ENCODE measurements at places on chromosomes 16 and 17. TPM values are rescaled to one million over a fixed set of nuclear protein-coding genes. Genes with fewer than 3 reads are reported as not detected.

The ACSM2A gene
- total RNA-seq = not detected

The BIRC5 gene
- total RNA-seq = 140 TPM

The RUNDC3A gene
- 0.61 TPM for total RNA-seq

The SEPTIN12 gene
- total RNA-seq = not detected

The TP53TG3C gene
- not detected for total RNA-seq

The MILR1 gene
- total RNA-seq = 3.8 TPM

The OR1G1 gene
- total RNA-seq = not detected

The CES3 gene
- 10.8 TPM for total RNA-seq

The TNFRSF13B gene
- total RNA-seq = not detected

GRCh38 chr17:83079352-83079747, at the start of gene METRNL:
Gene METRNL (plus strand): TSS chr17:83079609. CDS start chr17:83079816, 207 bp downstream.
- no peaks in the 10 kb centered on the region for H3K27me3 ChIP-seq
- H3K36me3 ChIP-seq = peaks cover 2% of the 10 kb centered on the region
- H3K4me3 ChIP-seq = peak within 1 kb of the TSS; percentile 64
- peak within 1 kb of the TSS; percentile 78 for H3K27ac ChIP-seq
- DNase-seq = no peak

GRCh38 chr16:2486645-2487516, 12.0 kb downstream of the TBC1D24 start:
- DNase-seq = no peak

GRCh38 chr16:85731179-85731578, 19.7 kb downstream of the C16orf74 start:
- DNase-seq = no peak
- no peaks in the 10 kb centered on the region for H3K4me1 ChIP-seq
- no peak overlapping the region for H3K27ac ChIP-seq
- no peaks in the 10 kb centered on the region for H3K27me3 ChIP-seq
- H3K36me3 ChIP-seq = peaks cover 6% of the 10 kb centered on the region

DNA sequence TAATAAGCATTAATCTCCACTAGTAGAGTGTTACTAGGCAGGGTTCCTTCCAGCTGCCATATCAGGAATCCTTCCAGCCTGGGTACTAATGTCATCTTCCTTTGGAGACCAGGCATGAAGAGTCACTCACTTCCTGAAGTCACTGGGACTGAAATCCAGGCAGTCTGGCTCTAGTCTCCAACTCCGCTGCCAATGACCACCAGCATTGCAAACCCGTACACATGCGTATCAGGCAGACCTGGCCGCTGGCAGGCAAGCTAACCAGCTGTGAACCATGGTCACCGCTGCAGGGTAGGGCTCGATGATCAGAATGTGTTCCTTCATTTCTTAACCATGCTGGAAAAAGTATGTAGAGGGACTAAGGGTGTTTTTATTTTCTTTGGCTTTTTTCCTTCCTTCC, 255.5 kb downstream of the CDH13 start:
- no peak overlapping the region for H3K4me3 ChIP-seq
- no peaks in the 10 kb centered on the region for H3K36me3 ChIP-seq
- H3K27me3 ChIP-seq = no peaks in the 10 kb centered on the region
- no peak overlapping the region for H3K27ac ChIP-seq
- no peak for DNase-seq

GRCh38 chr17:20273741-20274500, 193.4 kb downstream of the LGALS9B start:
- no peak overlapping the region for H3K27ac ChIP-seq
- no peak overlapping the region for H3K4me3 ChIP-seq
- no peaks in the 10 kb centered on the region for H3K4me1 ChIP-seq
- H3K27me3 ChIP-seq = no peaks in the 10 kb centered on the region
- H3K36me3 ChIP-seq = no peaks in the 10 kb centered on the region

DNA sequence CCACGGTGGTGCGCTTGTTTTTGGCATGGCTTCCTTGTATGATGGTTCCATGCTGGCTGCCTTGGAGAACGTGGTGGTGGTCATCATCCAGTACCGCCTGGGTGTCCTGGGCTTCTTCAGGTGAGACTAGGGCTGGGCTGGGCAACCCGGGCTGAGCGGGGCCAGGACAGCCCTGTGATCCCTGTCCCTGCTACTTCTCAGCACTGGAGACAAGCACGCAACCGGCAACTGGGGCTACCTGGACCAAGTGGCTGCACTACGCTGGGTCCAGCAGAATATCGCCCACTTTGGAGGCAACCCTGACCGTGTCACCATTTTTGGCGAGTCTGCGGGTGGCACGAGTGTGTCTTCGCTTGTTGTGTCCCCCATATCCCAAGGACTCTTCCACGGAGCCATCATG, 4.9 kb downstream of the CES2 start:
- no peak for DNase-seq
- H3K36me3 ChIP-seq = peaks cover 29% of the 10 kb centered on the region
- H3K4me3 ChIP-seq = no peak overlapping the region
- H3K27ac ChIP-seq = no peak overlapping the region
- H3K4me1 ChIP-seq = no peaks in the 10 kb centered on the region

- H3K4me3 ChIP-seq = no peak overlapping the region
- no peak for DNase-seq
- no peaks in the 10 kb centered on the region for H3K4me1 ChIP-seq
- H3K27ac ChIP-seq = no peak overlapping the region
Measured at GRCh38 chr16:13402601-13403000, 501.2 kb downstream of the SHISA9 start.

- H3K4me3 ChIP-seq = no peak overlapping the region
- H3K4me1 ChIP-seq = peaks cover 44% of the 10 kb centered on the region
- H3K27me3 ChIP-seq = no peaks in the 10 kb centered on the region
Measured at GRCh38 chr17:50163843-50164696, 1.7 kb upstream of the SGCA start.

GRCh38 chr16:49312389-49312985, 30.8 kb upstream of the CBLN1 start:
- no peaks in the 10 kb centered on the region for H3K36me3 ChIP-seq
- no peak overlapping the region for H3K27ac ChIP-seq
- H3K27me3 ChIP-seq = peaks cover 35% of the 10 kb centered on the region
- no peak for DNase-seq
- no peaks in the 10 kb centered on the region for H3K4me1 ChIP-seq

DNA sequence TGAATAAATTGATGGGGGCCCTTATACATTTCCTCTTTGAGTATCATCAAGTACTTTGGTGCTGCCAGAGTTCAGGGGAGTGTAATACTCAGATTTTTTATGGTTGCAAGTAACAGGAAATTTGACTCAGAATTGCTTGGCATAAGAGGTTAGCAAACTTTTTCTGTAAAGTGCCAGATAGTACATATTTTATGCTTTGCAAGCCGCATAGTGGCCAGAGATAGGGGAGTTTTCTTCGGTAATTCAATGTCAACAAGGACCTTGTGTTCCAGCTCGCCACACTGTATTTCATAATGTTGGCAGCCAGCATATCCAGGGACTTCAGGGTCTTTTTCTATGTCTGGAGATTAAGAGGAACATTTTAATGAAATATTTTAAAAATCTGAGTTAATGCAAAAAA, 51.0 kb upstream of the MARCHF10 start:
- H3K36me3 ChIP-seq = no peaks in the 10 kb centered on the region
- H3K4me3 ChIP-seq = no peak overlapping the region
- H3K4me1 ChIP-seq = peaks cover 12% of the 10 kb centered on the region
- H3K27me3 ChIP-seq = no peaks in the 10 kb centered on the region

GRCh38 chr17:71192848-71193247, 928.0 kb upstream of the SOX9 start:
- H3K27me3 ChIP-seq = no peaks in the 10 kb centered on the region
- no peak overlapping the region for H3K4me3 ChIP-seq
- H3K36me3 ChIP-seq = no peaks in the 10 kb centered on the region
- H3K4me1 ChIP-seq = peaks cover 20% of the 10 kb centered on the region

- no peak overlapping the region for H3K4me3 ChIP-seq
- H3K27ac ChIP-seq = no peak overlapping the region
- H3K4me1 ChIP-seq = no peaks in the 10 kb centered on the region
- DNase-seq = no peak
- H3K27me3 ChIP-seq = no peaks in the 10 kb centered on the region
Measured at GRCh38 chr16:84246679-84247077, 6.9 kb upstream of the KCNG4 start.

DNA sequence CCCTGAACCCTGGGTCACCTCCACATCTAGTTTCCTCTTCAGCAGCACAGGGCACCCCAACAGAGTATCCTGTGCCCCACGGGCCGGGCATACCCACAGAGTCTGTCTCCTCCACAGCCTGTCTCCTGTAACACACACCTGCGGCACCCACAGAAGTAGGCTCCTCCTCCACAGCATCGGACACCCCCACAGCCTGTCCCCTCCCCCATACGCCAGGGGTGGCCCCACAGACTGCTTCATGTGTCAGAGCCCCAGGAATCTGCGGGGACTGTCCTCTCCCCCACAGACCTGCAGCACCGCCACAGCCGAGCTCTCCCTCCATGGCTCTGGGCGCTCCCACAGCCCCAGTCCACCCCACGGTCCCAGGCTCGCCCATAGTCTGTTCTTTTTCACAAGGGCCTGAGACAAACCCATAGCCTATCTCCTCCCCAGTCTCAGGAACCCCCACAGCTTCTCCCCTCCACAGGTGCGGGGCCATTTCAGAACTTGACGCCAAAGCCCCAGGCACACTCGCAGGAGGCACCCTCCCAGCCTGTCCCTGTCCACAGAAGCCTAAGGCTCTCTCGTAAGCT, 1.4 kb downstream of the KIAA0753 start:
- no peak for DNase-seq
- H3K36me3 ChIP-seq = peaks cover 25% of the 10 kb centered on the region
- H3K27ac ChIP-seq = peak overlapping the region; percentile 94
- peaks cover 13% of the 10 kb centered on the region for H3K4me1 ChIP-seq
- no peaks in the 10 kb centered on the region for H3K27me3 ChIP-seq
- H3K4me3 ChIP-seq = peak overlapping the region; percentile 79

- DNase-seq = peak; percentile 92
- no peak overlapping the region for H3K4me3 ChIP-seq
Measured at GRCh38 chr16:50396761-50397535, 28.2 kb upstream of the BRD7 start.

DNA sequence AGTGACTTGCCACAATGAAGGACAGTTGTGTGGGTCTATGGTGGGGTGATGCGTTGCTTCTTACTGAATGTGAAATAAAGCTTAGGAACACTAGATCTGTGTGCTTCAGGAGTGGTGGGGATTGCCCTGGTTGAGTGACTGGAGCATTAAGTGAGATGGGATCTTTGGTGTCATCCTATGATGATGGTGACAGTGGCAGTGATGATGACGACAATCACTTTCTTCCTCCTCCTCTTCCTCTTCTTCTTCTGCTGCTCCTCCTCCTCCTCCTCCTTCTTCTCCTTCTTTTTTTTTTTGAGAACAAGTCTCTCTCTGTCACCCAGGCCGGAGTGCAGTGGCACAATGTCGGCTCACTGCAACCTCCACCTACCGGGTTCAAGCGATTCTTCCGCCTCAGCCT, 396.8 kb downstream of the SEC14L1 start:
- no peak overlapping the region for H3K4me3 ChIP-seq
- peaks cover 21% of the 10 kb centered on the region for H3K27me3 ChIP-seq
- no peak for DNase-seq
- no peaks in the 10 kb centered on the region for H3K4me1 ChIP-seq
- no peak overlapping the region for H3K27ac ChIP-seq

DNA sequence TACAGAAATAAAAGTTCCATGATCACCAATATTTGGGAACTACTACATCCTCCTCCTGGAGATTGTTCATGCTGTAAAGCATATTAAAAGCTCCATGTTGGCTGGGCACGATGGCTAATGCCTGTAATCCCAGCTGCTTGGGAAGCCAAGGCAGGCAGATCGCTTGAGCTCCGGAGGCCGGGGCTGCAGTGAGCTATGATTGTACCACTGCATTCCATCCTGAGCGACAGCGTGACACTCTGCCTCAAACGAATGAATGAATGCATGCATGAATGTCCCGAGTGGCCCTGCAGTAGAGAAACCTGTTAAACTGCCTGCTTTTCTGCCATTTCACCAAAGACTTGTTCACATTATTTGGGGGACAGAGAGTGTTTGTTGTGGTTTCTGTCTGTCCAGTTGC, 15.0 kb downstream of the CNEP1R1 start:
- no peaks in the 10 kb centered on the region for H3K36me3 ChIP-seq
- no peak overlapping the region for H3K27ac ChIP-seq
- no peaks in the 10 kb centered on the region for H3K4me1 ChIP-seq
- no peak for DNase-seq

DNA sequence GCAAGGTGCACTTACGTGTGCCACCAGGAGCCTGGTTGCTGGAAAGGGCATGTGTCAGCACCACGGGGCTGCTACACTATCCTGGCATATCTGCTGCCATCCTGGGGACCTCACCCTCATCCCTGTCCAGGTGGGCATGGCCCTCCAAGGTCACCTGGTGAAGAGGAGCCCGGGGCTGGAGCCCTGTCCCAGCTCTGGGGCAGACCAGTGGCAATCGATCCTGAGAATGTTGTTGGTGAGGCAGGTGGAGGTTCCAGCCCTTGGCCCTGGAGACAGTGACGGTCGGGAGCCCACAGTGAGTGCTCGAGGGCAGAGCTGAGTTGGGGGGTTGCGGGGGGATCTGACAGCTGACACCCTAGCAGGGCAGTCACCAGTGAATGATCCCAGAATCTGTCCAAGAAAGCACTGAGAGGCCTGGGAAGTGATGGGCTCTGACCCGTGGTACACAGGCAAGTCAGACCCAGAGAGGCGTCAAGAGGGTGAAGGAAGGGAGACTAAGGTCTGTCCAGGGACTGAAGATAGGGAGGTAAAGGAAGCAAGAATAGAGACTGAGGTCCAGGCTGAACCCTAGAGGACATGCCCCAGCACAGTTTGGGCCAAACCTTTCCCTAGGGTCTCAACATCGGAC, 17.6 kb downstream of the POLR3K start:
- H3K27ac ChIP-seq = no peak overlapping the region
- H3K36me3 ChIP-seq = no peaks in the 10 kb centered on the region
- no peak for DNase-seq

GRCh38 chr16:2090777-2091546, 43.2 kb downstream of the TSC2 start:
- no peaks in the 10 kb centered on the region for H3K27me3 ChIP-seq
- peak overlapping the region; percentile 84 for H3K27ac ChIP-seq
- peaks cover 6% of the 10 kb centered on the region for H3K36me3 ChIP-seq

GRCh38 chr17:17072546-17072945, 30.3 kb downstream of the MPRIP start:
- H3K4me3 ChIP-seq = no peak overlapping the region
- H3K4me1 ChIP-seq = peaks cover 31% of the 10 kb centered on the region
- H3K27me3 ChIP-seq = no peaks in the 10 kb centered on the region
- peaks cover 2% of the 10 kb centered on the region for H3K36me3 ChIP-seq

DNA sequence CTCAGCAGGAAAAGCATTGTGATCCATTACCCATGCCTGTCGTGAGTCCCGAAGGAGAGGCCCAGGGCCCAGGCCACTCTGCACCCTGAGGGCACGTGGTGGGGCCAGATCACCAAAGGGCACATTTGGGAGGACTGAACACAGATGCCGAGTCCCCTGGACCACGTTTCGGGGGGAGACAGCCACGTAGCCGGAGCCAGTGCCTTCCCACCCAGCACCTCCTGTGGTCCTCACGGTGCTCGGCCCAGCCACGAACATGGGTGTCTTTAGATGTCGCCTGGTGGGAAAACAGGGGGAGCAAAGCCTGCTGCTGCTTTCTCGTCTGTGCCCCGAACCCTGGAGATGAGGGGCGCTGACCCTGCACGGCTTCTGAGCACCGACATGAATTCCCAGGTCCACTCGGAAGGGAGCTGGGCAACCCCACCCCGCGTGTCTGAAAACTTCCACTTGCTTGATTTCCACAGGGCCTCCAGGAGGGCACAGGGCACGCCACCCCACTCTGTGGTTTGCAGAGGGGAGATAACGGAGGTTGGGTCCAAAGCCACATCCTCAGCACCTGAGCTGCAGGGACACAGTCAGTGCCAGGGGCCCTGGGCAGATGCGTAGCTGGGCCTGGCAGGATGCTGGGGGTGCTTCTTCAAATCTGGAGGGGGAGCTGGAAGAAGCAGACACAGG, 14.4 kb downstream of the CBFA2T3 start:
- no peak overlapping the region for H3K4me3 ChIP-seq
- H3K27ac ChIP-seq = no peak overlapping the region
- no peaks in the 10 kb centered on the region for H3K36me3 ChIP-seq
- no peak for DNase-seq
- H3K4me1 ChIP-seq = no peaks in the 10 kb centered on the region
